Stimulated activated CD4-positive, alpha-beta T cell treated with anti-CD3 and anti-CD28 coated beads, Interleukin-1b, Interleukin-23, amount 100 ng/mL, for 1 hour (primary cell): ENCODE measurements at places on chromosomes 7 and 10.

DNA sequence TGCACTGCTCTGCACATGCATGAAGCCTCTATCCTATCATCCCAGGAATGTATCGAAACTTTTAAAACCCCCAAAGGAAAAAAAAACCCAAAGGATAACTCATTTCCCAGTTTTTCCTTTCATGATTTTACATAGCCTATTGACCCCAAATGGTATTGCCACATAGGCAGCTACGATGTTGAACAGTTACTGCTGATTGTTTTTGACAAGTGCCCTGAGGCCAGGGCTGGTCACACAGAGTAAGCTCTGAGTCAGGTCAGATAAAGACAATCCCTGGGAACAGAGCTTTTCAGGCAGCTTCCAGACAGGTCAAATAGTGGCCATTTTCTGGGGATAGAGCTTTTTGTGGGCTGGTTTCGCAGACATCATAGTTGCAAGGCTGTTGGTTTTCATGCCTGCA, 52.1 kb downstream of the MYL10 start:
- DNase-seq, result no peak

GRCh38 chr10:124217906-124218804, 124.8 kb upstream of the CHST15 start:
- no peak for DNase-seq

GRCh38 chr7:1055956-1056784, 11.8 kb downstream of the GPR146 start:
- no peak for DNase-seq

DNA sequence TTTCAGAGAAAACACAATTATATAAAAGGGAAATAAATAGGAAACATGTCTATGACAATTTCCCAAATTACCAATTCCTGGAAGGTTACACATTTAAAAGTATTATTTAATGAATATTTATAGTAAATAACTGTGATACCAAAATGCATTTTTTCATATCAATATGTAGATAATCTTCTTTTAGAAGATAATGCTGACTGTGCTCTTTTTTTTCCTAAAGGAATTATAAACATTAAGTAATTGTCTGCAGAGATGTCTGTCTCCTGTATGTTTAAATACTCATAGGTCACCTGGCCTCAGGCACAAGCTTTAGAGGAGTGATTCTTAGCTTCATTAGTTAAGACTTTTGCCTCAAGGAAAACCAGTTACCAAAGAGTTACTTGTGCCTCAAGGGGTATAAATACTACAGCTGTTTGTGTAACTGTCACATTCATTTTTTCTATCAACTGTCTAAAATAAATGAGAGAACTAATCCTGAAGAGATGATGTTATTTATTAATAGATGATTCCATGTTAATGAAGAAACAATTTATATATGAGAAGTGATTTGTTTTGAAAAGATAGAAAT, 77.1 kb downstream of the DNAJC1 start:
- DNase-seq, result no peak

DNA sequence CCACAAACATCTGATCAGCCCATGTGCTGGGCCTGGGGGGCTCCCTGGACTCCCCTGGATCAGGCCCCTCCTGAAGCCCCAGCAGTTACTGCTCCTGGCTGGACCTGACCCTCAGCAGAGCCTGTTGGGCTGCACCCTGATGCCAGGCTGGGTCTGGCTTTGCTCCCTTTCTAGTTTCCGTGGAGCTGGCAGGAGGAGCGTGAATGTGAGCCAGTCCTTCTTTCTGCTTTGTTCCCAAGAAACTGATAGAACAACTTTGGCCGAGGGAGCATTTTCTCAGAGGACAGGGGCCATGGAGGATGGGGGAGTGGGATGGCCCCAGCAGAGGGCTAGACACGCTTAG, 128.2 kb downstream of the NEURL1 start:
- no peak for DNase-seq

GRCh38 chr7:23213755-23214154, 31.9 kb downstream of the NUP42 start:
- no peak for DNase-seq

DNA sequence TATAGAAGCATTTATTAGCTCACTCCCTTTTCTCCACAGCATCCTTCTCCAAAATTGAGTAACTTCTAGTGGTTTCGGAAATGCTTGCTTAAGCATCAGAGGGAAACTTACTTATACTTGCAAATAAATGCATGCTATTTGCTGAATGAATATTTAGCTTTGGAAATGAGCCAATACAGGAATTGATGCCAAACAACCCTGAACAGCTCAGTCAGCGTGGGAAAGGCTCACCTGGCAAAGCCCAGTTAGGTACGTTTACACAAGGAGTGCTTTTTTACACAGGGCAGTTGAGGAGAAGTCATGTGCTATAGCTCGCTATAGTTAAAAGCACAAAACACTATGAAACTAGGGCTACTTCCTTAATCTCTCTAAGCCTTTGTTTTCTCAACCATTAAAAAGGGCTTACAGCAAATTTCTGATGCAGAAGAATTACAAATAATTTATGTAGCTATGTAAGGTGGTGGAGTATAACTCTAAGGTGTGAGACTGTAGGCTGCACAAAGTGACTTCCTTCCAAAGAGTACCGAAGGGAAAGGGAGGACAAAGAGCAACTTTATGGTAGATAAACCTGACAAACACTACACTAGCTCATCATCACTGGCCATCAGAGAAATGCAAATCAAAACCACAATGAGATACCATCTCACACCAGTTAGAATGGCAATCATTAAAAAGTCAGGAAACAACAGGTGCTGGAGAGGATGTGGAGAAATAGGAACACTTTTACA, 498.2 kb downstream of the PHTF2 start:
- DNase-seq, result no peak

DNA sequence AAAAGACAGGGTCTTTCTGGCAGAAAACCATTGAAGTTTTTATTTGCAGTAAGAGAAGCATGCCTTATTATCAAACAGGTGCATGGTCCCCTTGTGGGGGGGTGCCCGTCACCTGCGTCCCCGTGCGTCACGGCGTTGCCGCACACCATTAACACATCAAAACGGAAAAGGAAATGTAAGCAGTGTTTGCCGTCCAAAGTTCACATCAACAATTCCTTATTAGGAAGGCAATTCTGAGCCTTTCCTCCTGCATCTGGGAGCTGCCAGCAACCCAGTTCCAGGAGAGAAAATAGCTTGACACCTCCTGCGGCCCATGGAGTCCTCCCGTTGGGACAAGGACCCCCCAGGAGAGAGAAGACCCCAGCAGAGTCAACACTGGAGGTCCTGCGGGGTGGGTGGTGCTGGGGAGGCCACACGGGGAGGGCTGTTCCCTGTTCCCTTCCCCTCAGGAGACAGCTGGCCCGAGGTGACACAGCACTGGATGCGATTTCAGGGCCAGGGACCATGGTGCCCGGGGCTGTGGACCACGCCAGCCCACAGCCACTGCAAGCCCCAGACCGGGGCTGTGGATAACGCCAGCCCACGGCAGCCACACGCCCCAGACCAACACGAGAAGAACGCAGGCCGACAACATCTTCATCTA, 39.5 kb downstream of the DIP2C start:
- no peak for DNase-seq

DNA sequence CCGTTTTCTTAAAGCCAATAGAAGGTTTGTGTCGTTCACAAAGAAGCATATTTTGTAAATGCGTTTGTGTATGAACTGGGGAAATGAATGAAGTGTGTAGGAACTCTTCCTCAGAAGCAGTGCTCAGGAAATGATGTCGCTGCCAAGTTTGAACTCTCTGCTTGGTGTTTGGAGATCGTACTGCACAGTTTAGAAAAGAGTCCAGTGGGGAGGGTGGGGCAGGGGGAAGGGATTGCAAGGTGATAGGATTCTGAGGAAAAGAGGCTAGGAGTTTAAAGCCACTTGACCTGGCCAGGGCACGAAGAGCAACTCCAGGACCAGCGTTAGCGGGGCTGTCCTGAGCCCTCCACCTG, 122.2 kb downstream of the CUBN start:
- DNase-seq, result no peak

- no peak for DNase-seq
Observed at GRCh38 chr10:98422182-98422581, 7.2 kb upstream of the PYROXD2 start.

DNA sequence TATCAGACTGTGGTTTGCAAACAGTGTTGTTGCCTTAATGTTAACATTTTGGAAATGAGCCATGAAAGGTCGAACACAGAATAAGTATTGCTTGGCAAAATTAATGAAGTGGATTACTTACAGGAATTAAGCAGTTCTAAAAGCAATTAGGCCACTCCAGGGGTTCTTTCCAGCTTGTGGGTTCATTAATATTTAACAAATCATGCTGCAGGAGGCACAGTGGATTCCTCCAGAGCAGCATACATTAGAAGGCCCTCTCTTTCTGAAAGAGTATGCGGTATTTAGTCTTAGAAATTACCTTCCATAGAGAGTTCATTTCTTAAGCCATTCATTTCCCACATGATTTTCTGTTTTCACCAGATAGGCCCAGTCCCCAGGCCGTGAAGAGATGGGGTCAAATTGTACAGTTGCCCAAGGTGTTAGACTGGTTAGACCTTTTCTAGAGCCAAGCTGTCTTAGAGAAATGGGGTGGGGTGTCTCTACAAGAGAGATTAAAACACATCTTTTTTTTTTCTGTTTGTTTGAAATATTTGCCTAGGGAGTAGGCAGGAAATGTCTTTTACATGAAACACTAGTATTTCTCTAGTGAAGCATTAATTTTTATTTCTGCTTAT, 40.0 kb upstream of the AGR3 start:
- DNase-seq, result no peak

GRCh38 chr10:46022978-46023702, 7.3 kb downstream of the NCOA4 start:
- peak; percentile 47 for DNase-seq

- no peak for DNase-seq
Observed at GRCh38 chr10:4195213-4195612, 410.2 kb upstream of the KLF6 start.

DNA sequence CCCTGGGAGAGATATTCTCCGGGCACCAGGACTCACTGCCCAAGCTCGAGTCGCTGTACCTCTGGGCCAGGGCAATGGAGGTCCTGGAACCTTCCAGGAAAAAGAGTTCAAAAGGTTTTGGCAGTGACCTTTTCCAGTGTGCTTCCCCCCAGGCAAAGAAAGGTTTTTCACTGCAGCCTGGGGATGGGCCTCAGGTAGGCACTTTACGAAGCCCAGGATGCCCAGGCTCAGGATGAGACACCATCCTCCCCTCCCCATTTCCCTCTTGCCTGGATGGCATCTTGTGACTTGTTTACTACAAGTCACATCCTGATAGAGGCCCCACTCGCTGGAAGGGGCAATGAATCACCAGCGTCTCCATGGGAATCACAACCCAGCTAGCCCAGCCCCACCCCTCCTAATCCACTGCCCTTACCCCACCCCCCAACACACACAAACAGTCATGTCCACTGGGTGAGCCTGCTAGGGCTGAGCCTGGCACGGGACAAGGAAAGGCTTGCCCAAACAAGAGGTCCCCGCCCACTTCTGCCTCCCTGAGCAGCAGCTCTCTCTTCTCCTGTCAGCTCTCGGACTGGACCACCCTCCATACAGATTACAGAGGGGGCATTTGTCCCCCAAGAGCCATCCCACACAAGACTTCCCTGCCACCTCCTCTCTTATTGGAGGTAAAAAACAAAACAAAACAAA, 93.8 kb upstream of the SMNDC1 start:
- no peak for DNase-seq

DNA sequence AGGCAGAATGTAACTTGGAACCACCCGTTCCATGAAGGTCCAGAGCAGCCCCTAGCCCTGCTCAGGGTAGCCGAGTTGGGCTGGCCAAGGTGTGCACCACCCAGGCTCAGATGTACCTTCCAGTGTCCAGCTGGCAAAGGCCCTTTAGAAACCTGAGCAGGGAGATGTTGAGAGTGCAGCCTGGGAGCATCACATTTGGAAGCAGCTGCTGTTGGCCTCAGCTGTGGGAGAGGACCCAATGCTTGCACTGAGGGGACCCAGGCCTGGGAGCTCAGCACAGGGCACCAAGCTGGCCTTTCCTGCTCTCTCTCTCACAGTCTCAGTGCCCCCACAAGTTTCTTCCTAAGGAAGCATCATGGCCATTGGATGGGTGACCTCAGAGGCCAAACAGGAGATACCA, 33.5 kb downstream of the ANXA8 start:
- no peak for DNase-seq

DNA sequence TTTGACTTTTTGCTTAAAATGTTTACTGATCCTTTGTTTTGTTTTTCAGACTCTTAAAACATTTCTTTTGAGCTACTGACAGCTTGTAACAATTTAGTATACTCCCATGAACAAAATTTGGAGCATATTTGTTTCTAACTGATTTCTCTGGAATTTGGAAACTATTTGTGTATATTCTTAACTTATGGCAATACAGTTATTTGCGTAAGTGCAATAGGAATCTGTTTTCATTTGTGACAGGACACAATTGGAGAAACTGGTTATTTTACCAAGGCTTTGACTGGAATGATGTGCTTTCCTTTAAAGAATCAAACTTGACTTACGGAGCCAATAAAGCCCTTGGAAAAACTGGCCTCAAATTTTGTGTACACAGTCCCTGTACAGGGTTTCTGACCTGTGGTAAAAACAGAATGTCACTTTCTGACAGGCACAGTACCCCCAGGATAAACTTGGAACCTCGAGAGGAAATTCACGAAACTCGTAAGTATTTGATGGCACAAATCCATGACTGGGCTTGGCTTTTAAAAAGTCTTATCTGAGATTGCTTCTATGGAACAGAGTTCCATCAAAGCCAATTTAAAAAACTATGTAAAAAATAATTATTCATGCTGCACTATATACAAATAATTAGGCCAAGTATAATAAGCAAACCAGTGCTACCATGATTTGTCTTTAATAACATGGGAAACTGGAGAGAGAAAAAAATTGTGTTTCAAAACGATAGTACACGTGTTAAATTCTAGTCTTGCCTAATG, 70.4 kb downstream of the ST8SIA6 start:
- DNase-seq, result no peak
